ENCODE measurements at places on chromosomes 16 and 17.

DNA sequence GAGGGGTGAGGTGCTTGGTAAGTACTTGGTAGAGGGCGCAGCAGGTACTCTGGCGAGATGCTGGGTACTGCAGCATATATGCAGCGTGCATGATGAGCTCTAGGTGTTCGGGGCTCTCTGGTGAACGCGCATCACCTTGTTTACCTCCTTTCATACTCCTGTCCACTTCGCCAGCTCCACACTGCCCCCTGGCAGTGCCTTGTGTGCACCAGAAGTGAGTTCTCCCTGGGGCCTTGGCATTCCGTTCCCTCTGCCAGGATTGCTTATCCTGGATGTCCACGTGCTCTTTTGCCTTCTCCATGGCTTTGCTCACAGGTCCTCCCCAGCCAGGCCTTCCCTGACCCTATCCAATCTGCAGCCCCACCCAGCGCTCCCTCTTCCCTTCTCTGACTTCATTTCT is 154.2 kb downstream of the MRM1 start:
- DNase-seq: peak; percentile 75

DNA sequence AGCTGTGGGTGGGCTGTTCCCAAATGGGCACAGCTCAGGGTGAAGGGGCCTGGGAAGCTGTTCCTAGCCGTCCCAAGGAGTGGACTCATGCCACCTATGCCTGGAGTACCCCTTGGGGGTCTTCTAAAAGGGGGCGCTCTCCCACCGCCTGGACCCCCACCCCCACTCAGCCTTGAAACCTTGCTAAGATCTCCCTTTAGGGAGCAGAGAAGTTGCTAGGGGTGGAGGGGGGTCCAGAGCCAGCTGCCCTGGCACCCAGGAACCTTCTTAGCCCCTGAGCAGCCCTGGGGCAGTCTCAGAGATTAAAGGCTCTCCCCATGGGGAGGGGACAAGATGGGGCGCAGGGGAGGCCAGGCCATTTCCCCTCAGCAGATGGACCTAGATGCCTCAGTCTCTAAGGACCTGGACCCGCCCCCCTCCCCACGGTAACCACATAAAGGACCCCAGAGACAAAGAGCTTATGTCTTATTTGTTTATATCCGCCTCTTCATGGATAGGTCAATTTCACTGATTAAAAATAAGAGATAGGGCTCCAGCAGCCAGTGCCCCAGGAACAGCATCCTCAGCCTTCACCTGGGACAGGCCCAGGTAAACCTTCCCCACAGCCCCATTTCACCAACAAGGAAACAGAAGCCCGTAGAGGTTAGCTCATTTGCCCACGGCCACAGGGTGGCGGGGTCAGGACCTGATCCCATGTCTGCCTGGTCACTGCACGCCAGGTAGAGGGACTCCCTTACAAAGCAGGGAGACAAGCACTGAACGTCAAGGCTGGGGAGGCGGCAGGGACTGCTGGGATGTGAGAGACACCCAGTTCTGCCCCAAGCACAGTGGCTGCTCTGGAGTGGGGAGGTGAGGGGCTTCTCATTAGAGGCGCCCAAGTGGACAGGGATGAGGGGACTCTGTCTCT is 3.4 kb downstream of the MTSS2 start:
- no peak for DNase-seq

GRCh38 chr17:46264456-46265198 is 30.3 kb upstream of the LRRC37A start:
- no peak for DNase-seq

- no peak for DNase-seq
These were observed 147.4 kb downstream of the TMEM132E start for GRCh38 chr17:34726536-34727384.

All from iPS-NIHi11 (cell line).